ENCODE measurements at places on chromosomes 5 and 9.

- DNase-seq = peak; percentile 23
Observed at GRCh38 chr9:136122425-136123383, 4.0 kb upstream of the TMEM250 start.

- no peak for DNase-seq
Observed at GRCh38 chr5:173456751-173457171, 128.5 kb upstream of the STC2 start.

GRCh38 chr9:1210954-1211353, 160.8 kb downstream of the DMRT2 start:
- DNase-seq = no peak

DNA sequence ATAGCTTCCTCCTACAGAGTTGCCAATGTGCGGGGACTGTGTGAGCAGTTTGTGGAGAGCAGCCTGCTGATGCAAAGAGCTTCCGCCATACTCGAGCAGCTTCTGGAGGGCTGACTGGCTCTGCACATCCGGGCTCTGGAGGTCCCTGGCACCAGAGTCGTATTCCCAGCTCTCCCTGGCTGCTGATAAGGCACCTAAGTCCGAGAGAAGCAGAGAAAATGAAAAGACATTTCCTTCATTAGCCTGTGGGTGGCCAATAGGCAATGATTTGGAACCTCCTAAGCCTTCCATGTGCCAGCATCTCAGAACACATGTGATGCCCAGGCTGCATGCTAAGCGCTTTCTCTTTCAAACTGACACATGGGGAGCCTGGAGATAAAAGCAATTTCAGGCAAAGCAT, 94.3 kb downstream of the TSSK1B start:
- no peak for DNase-seq

DNA sequence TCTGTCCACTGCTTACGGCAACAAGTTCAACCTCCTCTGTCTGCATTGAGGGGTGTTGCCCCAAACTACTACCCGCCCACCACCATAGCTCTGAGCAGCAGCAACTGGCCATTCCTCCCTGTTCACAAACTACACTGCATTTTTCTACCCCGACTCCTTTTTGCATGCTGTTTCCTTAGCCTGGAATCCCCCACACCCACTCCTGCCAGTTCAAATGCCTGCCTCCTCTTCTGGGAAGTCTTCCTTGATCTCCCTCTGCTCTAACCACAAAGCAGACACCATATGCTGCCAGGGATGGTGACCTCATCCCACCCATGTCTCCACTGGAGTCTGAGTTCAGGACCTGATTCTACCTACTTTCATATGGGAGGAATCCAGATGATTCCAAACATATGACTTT, 13.3 kb downstream of the ALDH1B1 start:
- DNase-seq = no peak

DNA sequence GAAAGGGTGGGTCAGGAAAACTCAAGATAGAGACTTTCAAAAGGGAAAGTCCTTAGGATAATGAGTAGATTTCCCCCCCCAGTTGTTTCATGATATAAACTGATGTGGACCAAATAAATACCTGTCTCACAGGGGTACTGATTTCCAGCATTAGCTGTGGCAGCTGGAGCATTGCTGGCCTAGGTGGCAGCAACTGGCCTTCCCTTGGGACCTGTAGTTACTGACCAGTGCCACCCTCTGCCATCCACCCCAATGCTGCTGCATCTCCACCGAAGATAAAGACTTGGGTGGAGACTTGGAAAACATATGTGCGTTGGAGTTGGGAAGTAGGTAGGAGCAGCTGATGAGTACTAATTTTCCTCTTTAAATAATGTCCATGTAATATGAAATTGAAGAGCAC, 71.8 kb downstream of the SYK start:
- peak; percentile 38 for DNase-seq

DNA sequence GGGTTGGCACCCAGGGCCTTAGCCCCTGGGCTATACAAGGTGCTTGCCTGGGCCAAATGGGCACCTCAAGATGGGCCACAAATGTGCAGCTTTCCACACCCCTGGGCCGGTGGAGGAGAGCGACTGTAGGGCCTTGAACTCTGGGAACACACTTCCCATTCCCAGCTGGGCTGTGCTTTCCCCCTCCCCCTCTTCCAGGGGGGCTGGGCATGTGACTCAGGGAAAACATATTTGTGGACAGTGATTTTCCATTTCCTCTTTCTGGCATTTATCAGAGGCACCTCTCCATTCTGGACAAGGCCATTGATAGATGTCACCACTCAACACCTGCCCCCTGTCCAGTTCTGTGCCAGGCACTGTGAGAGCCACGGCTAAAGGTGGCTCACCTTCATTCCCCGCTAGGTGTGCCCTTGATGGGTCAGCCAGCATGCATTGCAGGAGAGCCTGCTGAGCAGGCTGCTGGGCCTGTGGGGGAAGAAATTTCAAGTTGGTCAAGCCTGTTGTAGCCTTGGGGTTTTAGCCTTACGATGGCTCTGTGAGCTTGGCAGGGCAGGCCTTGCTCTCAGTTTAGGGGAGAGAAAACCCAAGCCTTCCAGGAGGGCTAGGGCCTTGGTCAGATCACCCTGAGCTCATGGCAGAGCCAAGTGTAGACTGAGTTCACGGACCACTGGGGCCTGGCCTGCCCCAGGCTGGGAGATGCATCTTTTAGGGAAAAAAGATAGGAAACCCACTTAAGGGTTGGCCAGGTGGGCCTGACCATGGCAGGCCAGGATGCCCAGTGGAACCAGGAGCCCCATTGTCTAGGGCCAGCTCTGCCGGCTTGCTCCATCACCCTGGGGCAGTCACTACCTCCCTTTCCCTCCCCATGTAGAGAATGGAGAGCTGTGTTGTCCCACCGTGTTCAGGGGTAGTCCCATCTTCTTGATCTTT, 113.9 kb downstream of the DAB2IP start:
- no peak for DNase-seq

GRCh38 chr5:147558826-147559225, 49.0 kb upstream of the DPYSL3 start:
- DNase-seq = peak; percentile 57

- no peak for DNase-seq
Observed at GRCh38 chr5:153798830-153799229, 239.9 kb downstream of the FAM114A2 start.

- no peak for DNase-seq
Observed at GRCh38 chr9:114314881-114315722, 7.8 kb upstream of the ORM1 start.
